CD4-positive, alpha-beta T cell treated with Interleukin-12 subunit alpha and Interleukin-12 subunit beta, for 1 hour (primary cell): ENCODE measurements at places on chromosomes 6 and 20.
A peak's percentile ranks its signal among the peaks of the same experiment; 100 is the strongest.

DNA sequence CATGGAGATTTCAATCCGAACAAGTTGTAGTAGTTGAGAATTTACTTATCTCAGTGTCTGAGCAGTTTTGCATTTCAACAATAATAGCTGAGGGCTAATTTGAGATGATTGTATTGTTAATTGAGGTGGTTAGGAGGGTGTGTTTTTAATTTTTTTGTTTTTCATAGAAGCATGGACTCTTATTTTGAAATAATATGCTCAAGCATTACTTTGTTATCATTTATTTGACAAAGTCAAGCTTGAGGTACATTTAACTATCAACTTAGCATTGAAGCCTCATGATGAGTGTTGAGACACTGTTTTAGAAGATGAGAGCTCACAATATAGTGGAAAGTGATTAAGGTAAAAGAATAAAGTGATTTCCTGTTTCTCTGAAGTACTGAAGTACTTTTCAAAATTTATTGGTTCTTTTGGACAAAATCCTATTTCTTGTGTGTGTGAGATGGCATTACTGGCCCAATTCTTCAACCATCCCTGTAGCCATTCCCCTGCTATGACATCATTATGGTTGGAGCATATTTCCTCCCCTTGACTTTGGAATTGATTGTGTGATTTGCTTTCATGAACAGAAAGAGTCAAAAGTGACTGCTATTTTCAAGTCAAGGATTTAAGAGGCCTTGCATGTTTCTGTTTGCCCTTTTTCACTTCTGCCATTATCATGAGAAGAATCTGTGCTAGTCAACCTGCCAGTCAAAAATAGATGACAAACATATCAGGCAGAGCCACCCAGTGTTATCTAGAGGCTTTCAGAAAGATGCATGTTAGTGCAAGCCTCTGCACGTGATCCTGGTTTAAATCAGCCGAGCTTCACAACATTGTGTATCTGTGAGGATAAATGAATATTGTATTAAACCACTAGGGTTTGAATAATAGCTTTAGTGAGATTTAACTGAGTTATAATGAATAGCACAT, 1112.3 kb upstream of the CITED2 start:
- DNase-seq: no peak

GRCh38 chr6:157849288-157850017, 26.4 kb downstream of the SNX9 start:
- no peak for DNase-seq

- no peak for DNase-seq
Measured at GRCh38 chr20:7924692-7925091, 15.6 kb downstream of the HAO1 start.

- DNase-seq: no peak
Measured at GRCh38 chr20:37323985-37324384, 22.0 kb upstream of the SRC start.

- DNase-seq: no peak
Measured at GRCh38 chr6:154583546-154584188, 73.2 kb upstream of the CNKSR3 start.

GRCh38 chr20:53216856-53217576, 244.9 kb downstream of the TSHZ2 start:
- peak; percentile 77 for DNase-seq

GRCh38 chr6:101083533-101084175, 202.5 kb upstream of the ASCC3 start:
- no peak for DNase-seq

- no peak for DNase-seq
Measured at GRCh38 chr20:63427724-63428330, 44.6 kb downstream of the KCNQ2 start.

DNA sequence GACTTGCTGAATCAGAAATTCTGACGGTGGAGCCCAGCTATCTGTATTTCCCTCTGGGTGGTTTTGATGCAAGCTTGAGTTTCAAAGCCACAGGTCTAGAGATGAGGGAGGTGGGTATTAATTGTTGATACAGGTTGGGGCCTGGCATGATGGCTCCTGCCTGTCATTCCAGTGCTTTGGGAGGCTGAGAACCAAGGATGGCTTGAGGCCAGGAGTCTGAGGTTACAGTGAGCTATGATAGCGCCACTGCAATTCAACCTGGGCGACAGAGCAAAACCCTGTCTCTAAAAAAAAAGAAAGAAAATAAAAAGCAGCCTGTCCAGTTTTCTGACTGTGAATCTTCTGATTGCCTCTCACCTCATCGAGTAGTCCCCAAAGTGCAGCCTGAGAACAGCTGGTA, 184.8 kb upstream of the SASH1 start:
- DNase-seq: no peak

- no peak for DNase-seq
Measured at GRCh38 chr20:9363673-9364072, 150.7 kb upstream of the LAMP5 start.

GRCh38 chr20:46021361-46022359, 7.4 kb upstream of the SLC12A5 start:
- peak; percentile 49 for DNase-seq

DNA sequence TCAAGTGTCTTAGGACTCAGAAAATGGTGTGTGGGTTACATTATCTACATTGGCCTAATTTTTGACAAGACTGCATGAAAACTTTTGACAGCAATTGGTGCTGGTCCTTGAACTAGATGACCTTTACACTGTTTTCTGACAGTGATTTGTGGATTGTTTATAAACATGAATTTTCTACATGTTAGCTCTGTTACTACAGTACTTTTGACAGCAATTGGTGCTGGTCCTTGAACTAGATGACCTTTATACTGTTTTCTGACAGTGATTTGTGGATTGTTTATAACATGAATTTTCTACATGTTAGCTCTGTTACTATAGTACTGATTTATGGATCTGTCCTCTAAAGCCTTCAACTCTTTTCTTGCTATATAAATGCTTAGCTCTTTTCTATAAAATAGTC, 16.7 kb downstream of the KCTD20 start:
- no peak for DNase-seq

DNA sequence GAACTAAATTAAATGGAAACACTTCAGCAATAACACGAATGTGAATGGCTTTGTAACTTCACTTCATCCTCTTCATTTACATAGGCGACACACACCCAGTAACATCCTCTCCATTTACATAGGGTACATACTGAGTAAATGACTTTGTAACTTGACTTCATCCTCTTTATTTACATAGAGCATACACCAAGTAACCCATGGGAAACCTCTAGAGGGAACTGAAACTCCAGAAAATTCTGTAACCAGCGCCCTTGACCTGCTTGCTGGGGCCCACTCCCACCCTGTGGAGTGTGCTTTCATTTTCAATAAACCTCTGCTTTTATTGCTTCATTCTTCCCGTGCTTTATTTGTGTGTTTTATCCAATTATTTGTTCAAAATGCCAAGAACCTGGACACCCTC, 81.6 kb upstream of the OPRM1 start:
- DNase-seq: no peak

GRCh38 chr6:99334526-99335127, 14.8 kb downstream of the FAXC start:
- peak; percentile 20 for DNase-seq

DNA sequence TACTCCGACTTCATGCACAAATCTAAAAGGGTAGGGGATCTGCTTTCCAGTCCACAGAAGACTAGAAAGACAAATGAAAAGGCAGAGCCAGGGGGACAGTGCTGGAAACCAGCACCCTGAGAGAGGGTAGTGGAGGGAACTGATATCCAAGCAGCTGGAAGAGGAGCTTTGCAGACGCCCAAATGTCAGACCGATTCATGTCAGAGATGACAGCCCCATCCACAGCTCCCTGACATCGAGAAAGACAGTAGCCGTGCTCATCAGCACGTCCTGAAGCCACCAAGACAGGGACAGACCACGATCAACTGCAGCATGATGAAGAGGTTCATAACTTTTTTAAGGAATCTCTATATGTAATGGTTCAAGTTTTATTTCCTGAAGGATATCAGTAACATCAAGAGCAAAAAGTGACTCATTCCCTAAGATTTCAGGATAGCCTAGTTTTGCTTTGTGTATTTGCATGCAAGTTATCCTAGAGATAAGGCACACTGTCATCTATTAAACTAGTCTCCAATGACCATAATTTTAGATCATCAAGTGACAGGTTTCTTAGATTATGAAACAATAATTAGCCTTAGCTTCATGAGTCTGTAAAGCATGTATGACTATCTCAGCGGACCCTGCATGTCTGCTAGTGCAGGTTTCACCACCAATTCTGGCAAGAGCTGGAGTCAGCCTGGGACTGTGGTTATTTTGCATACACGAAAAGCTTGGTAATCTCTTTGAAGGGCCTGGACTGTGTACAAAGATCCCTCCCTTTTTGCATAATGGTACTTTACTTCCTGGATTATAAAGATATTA, 43.0 kb downstream of the PRDM1 start:
- DNase-seq: no peak

- DNase-seq: peak; percentile 8
Measured at GRCh38 chr6:98769546-98769945, 64.8 kb upstream of the POU3F2 start.

GRCh38 chr6:41723530-41724227, 11.7 kb downstream of the TFEB start:
- DNase-seq: peak; percentile 29

- DNase-seq: peak; percentile 65
Measured at GRCh38 chr6:15244620-15245360, 1.1 kb upstream of the JARID2 start.

GRCh38 chr20:11457488-11457887, 460.2 kb upstream of the BTBD3 start:
- no peak for DNase-seq

GRCh38 chr6:44062771-44063560, 64.3 kb downstream of the MRPL14 start:
- no peak for DNase-seq

- no peak for DNase-seq
Measured at GRCh38 chr6:13184089-13184468, 144.3 kb downstream of the TBC1D7 start.

DNA sequence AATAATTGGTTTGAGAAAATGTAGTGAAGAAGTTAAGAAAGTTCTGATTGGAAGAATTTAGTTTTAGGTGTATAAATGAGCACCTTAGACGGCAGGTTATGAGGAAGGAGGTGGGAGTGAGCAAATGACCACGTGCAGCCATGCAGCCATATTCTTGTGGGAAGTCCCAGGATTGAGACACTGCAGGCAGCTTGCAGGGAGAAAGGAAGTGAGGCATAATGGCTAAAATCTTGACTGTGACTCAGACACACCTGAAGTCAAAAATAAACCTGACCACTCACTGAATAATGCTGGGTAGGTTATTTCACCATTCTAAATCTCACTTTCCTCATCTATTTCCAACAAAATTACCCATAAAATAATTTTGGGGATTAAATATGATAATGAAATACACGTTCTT, 16.6 kb downstream of the DSE start:
- DNase-seq: peak; percentile 12

DNA sequence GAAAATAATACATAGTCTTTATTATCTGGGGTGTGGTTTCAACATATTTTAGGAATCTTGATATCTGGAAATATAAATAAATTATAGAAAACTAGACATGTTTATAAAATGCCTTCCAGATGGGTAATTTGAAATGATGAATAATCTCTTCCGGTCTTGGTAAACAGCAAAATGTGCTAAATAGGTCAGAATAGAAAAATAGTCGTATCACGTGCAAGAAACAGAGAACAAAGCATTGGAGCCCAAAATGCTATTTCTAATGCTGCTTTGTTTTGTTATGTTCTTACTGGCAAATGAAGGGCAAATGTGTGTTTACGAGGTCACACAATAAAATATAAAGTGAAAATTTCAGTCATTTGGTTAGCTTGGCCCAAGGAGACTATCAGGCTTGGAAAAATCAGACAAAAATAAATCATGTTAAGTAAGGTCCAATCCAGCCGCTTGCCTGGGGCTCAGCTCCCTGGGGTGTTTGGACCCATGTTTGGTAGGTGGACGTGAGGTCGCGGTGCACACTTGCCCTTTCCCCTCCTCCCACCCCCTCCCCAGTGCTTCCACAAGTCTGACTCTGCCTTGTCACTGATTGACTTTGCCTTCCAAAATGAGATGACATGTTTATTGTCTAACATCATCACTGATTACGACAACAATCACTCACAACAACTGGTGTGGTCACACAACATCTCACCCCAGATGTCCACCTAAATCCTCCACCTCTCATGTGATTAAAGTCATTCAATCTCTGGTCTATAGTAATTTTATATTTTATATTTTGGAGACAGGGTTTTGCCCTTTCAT, 56.0 kb downstream of the RIN2 start:
- no peak for DNase-seq

GRCh38 chr6:37757381-37757780, 59.7 kb upstream of the MDGA1 start:
- no peak for DNase-seq

- DNase-seq: no peak
Measured at GRCh38 chr20:33348136-33348937, 53.0 kb downstream of the CDK5RAP1 start.

DNA sequence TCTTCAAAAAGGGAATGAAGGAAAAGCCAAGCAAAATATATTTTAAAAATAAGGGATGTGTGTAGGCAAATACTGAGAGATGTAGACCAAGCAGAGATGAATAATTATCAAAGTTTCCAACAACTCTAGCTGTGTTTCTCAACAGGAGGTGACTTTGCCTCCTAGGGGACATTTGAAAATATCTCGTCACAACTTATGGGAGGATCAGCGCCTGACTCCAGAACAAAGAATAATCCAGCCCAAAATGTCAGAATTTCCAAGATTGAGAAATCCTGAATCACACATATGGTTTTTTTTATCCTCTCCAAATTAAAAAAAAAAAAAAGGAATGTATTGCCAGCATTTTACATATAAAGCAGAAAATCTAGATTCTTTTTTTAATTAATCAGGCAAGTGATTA, 241.2 kb upstream of the ZFP64 start:
- DNase-seq: no peak

- DNase-seq: no peak
Measured at GRCh38 chr6:138345565-138346285, 32.0 kb upstream of the SMIM28 start.

- DNase-seq: no peak
Measured at GRCh38 chr6:160004018-160004417, 35.1 kb downstream of the IGF2R start.

DNA sequence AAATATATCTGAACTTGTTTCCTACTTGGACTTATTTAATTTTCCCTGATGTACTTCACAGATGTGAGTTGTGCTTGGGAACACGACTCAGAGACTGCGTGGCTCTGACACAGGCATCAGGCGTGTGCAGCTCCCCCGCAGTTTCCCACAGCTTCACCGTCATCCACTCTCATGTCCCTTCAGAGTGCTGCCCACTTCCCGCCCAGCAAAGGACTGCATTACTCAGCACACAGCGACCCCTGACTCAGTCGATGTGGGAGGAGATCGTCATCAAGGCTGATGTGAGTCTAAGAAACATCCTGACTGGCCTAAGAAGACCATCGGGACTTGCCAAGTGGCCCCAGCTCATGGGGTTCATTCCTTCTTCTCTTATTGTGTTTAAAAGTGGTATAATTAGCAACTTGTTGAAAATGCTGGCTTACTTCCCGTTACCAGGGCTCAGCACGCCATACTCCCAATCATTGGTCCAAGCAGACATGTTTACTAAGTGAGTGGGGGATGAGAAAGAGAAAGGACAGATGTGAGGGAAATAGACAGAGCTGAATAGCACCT, 539.4 kb upstream of the JARID2 start:
- DNase-seq: no peak

- DNase-seq: no peak
Measured at GRCh38 chr6:15804164-15805154, 141.6 kb upstream of the DTNBP1 start.
